CD4-positive, alpha-beta T cell treated with Interleukin-17A for 4 hours (primary cell): ENCODE measurements at places on chromosomes 11 and 22.

GRCh38 chr11:65915821-65916251, 3.0 kb downstream of the C11orf68 start:
- DNase-seq = peak; percentile 39

DNA sequence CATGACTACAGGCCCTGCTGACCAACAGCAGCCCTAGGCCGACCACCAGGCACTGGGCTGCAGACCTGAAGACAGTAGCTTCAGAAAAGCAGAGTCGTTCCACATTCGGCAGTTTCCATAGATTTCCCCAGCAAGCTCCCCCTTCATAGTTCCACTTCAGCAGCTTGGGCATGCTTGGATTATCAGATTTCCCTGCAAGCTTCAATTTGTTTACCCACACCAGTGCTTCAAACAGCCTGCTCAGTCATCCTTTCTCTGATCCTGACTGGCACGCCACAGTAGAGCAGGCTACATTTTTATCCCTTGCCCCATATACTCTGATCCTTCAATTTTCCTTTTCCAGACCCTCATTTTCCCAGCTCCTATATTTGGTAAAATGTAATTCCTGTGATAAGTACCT, 51.1 kb upstream of the CFAP300 start:
- DNase-seq = no peak

DNA sequence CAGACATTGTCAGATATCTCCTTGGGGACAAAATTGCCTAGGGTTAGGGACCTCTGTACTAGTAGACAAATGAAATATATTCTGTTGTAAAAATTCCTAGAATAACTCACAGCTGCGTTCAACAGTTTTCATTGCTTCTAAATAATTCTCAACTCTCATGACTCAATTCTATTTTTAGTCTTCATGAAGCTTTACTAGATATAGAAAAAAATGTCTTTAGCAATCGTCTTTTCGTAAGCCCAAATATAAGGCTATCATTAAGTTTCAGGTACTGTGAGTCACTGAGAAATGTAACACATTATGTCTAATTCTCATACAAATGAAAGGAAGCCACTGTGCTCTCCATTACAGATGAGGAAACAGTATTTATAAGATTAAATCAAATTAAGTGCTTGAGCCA, 6.4 kb downstream of the MMP12 start:
- DNase-seq = no peak

DNA sequence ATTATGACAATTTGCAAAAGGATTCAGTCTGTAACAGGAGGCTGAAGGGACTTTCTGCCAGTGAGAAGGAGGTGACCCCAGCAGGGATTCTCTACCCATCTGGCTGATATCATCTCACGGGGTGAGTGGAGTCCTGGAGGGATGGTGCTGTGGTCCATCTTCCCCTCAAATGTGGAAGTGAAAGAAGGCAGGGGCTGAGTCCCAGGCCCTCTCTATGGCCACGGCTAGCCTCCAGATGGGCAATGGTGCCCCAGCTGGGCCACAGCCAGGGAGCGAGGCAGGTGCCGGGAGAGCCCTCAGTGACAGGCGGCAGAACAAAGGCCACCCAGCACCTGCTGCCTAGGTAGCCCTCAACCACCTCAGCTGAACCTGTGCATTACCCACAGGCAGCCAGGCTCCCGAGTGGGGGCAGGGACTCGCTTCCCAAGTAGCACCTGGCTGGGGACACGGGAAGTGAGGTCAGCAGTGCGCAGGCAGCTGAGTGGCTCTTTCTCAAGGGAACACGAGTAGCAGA, 6.7 kb downstream of the NECTIN1 start:
- DNase-seq = no peak

DNA sequence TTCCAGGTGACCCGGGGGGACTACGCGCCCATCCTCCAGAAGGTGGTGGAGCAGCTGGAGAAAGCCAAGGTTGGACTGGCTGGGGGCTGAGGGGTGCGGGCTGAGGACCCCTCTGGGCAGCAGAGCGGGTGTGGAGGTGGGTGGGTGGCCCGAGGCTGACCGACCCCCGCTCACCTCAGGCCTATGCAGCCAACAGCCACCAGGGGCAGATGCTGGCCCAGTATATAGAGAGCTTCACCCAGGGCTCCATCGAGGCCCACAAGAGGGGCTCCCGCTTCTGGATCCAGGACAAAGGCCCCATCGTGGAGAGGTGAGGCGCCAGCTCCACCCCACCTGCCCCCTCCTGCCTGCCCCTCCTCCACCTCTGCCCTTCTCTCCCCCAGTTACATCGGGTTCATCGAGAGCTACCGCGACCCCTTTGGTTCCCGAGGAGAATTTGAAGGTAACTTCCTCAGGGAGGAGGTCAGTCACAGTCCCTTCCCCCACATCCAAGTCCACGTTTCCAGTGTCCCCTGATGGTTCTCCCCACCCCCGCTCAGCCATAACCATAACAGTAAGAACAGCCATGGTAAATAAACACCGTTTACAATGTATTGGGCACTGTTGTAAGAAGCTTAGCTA, 11.2 kb downstream of the DPP3 start:
- no peak for DNase-seq

- no peak for DNase-seq
Observed at GRCh38 chr22:24067587-24068376, 56.7 kb downstream of the CABIN1 start.

- DNase-seq = no peak
Observed at GRCh38 chr22:41674846-41675340, 13.8 kb downstream of the SNU13 start.

DNA sequence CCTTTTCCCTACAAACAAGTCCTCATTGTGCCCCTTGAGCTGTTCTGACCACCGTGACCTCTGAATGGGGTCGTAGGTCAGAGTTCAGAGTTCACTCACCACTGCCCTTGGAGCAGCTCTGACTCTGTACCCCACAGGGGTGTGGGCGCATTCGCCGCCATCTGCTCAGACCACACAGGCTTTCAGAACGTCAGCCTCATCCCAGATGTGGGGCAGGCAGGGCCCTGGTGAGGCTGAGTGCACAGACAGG, 14.8 kb upstream of the MUC5B start:
- peak; percentile 0 for DNase-seq

DNA sequence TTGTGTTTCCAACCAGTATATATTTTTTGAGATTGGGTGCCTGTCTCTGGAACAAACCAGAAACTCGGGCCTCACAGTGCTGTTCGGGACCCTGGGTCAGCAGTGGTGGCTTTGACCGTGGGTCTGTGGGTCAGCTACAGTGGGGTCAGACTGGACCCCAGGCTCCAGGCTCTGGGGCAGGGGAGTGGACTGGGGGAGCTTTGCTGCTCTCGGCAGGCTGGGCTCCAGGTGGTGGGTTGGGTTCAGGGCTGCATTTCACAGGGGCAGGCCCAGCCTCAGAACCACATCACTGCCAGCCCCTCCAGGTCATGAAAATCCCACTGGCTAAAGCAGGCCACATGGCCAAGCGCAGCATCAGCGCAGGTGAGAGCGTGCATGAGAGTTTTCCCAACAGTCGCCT, 1279.3 kb downstream of the BRD1 start:
- DNase-seq = no peak

- DNase-seq = peak; percentile 82
Observed at GRCh38 chr22:38873469-38874411, 1.7 kb upstream of the CBX6 start.

GRCh38 chr11:76269661-76270261, 63.5 kb upstream of the WNT11 start:
- DNase-seq = no peak

DNA sequence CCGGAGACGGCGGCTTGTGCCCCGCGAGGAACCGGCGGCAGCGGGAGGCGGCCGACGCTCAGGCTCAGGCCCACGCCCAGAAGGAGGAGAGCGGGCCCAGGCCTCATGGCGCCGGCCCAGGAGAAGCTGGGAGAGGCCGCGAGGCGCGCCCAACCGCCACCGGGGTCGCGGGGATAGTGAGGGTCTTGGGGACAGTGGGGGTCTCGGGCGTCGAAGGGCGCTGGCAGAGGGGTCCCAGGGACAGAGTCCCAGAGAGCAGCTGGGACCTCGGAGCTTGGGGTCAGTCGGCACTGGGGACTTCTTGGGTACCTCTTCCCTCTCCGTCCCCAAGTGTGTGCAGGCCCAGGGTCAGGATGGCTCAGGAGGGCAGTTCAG, at the start of gene PKDREJ:
PKDREJ (minus strand) TSS at position 128 of the 375 bp plus-strand sequence; CDS start at position 107, 21 bp downstream.
- no peak for DNase-seq

DNA sequence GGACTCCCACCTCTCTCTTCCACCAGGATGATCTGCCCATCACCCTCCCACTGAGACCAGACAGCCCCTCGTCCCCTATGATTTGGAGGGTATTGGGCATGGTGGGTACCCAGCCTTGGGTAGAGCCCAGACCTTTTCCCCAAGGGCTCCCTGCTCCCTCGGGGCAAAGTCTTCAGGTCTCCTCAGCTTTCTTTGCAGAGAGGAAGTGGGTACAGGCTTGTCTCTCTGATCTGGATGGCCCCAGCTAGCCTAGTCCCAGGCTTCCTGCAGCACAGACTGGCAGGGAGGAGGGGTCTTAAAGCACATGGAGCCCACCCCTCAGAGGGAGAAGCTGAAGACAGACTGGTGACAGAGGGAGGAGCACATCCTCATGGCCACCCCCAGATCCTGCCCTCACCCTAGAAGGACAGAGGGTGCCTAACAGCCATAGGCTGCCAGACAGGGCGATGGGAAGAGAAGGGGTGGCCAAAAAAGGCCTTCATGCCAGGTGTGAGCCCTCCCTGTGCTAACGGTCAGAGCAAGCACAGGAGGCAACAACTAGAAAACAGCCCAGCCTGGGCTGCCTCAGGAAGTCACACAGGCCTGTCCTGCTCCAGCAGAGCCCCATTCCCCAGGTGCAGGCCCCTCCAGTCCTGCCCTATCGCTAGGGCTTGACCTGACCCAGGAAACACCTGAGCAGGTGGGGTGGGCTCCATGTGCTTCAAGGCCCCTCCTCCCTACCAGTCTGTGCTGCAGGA, 30.4 kb downstream of the SLC22A12 start:
- no peak for DNase-seq

DNA sequence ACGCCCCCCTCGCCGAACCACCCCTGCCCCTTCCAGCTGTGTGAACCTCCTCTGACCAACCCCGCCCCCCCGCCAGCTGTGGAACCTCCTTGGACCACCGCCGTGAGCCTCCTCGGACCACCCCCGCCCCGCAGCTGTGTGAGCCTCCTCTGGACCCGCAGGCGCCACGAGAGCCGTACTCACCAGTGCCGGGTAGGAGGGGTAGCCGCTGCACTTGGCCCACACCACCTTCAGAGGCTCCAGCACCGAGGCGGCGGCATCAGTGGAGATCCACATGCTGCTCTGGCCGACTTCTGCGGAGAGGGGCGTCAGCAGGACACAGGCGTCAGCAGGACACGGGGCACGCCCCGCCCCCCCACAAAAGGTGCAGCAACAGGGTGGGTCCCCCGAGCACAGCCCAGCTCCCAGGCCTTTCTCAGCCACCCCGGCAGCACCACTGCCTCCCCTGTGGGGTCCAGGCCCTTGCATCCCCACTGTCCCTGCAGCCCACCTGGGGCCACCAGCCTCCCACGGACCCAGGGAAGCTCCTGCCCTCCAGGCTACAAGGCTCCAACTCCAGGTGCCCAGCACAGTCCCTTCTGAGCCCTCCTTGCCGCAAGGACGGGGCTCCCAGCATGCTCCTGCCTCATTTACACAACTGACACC, 51.7 kb downstream of the BRD1 start:
- no peak for DNase-seq

DNA sequence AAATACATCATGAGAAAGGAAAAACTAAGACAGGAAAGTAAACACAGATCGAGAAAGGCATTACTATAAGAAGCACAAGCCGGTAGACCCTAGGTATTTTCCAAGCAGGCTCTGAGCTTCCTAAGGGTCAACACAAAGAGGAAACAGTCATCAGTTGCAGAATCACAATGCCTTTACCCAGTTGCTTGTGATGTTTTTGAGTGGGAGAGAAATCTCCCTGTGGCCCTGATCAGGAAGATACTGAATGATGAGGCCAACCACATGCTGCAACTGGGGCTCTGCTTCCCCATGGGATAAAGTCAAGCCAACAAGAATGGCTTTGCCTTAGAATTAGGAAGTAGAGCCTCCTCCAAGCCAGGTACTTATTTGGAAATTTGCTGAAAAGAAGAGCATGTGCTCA, 132.6 kb downstream of the MICAL2 start:
- no peak for DNase-seq

DNA sequence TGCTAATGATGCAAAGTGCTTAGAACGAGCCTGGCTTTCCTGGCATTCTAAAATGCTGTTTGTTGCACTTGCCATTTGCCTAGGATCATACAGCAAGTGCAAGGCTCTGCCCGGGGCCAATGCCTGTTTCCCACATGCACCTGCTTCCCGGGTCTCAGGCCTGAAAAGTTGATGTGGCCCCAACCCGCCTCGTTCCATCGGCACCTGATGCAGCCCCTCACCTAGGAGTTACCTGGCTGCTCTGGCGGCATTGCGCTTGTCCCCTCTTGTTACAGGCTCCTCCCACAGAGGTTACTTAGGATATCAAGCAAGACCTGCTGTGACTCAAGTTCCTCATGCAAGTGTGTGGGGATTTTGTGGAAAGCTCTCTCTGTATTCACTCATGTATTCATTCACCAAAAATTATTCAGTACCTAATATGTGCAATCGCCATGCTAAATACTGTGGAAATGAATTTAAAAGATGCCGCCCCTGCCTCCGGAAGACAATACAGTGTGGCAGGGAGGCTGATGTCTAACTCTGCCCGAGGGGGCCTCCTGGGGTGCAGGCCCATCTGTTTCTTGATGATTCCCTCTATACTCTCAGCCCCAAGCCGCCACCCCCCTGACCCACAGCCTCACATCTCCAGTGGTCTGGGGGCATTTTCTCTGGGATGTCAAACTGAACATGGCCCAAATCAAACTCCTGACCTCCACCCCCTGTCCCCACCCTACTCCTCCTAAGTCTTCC, 184.5 kb downstream of the EFCAB6 start:
- DNase-seq = no peak

DNA sequence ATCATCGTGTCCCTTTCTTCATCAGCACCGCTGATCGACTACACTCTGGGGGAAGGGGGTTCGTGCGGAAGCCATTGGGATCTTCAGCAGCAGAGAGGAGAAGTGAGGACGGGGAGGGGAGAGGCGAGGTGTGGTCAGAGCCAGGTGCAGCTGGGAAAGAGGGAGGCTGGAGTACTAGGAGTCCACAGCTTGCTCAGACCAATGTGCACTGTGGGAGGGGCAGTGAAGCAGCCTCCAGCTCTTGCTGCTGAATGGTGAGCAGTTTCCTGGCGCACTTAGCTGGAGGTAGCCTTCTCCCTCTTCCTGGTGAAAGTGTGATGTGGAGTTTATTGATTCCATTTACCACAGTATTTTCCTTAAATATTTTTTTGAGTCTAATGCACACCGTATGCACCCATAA, 99.0 kb upstream of the NECTIN1 start:
- no peak for DNase-seq
